ENCODE measurements at places on chromosomes 5 and 9.
A peak's percentile ranks its signal among the peaks of the same experiment; 100 is the strongest.

- DNase-seq, result peak; percentile 63
These were observed 132.9 kb upstream of the ACO1 start for GRCh38 chr9:32251539-32251938.

DNA sequence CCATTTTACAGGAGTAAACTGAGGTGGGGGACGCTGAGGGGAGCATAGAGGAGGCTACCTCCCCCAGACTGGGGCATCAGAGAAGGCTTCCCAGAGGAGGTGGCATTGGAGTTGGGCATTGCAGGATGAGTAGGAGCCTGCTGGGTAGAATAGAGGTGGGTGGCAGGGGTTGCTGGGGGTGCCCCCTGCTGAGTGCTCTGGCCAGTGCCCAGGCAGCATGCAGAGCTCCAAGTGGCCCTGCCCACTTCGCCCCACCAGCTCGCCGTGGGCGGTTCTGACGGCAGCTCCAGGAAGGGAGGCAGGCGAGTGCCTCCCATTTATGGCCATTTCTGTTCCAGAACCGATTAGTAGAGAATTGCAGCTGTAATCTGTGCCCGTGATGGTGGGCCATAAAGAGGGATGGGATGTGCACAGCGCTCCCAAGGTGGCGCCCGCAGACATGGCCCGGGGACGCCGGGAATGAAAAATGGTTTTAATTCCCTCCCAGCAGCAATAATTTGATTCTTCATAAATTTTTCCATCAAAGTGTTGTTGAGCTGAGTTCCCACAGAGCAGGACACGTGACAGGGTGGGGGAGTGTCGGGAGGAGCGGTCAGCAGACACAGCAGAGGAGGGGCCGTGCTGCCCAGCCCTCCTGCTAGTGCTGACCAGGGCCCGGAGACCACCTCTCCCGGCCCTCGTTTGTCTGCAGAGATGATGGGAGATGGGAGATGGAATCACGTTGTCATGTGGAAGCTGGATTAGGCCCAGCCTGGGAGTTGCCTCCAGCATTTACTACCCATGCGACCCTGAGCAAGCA is 75.5 kb downstream of the LMX1B start:
- no peak for DNase-seq

- no peak for DNase-seq
These were observed 51.0 kb downstream of the SEMA4D start for GRCh38 chr9:89446961-89447310.

DNA sequence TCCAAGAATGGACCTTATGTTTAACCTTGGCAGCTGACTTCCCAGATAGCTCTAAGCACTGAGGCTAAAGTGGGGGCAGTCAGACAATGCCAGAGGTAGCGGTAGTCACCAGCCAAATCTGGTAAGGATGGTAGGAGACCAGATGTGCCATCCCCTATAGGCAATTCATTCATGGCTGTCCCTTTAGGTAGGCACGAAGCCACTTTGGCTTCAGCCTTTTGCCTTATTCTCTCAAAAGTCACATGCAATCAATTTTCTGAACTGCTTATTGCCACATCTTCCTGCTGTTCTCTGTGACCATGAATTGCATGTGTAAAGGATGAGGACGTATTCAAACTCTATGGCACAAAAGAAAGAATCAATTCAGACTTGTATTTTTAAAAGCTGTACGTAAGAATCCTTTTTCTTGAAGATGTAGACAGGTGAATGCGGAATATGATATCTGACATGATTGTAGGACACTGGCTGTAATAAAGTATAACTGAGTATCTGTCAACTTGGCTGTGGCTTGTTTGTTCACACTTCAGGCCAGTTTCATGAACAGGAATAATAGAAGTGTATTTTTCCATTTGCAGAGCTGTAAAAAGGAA is 611.7 kb downstream of the NR2F1-AS1 start:
- DNase-seq, result no peak

DNA sequence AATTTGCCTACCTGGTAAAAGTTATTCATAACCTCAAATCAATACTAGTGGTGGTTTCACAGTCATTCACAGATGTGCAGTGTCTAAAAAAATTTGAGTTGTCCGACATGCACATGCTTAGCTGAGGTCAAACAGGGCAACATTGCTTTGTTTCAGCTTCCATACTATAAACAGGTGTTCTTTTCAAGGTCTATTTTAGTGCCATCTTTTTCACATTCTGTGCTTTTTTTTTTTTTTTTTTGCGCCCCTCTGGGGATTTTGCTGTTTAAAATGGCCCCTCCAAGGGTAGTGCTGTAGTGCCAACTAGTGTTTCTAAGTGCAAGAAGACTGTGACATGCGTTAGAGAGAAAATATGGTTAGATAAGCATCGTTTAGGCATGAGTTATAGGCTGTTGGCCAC is 14.5 kb downstream of the PHAX start:
- no peak for DNase-seq

Data from NCI-H1436 (cell line).